ENCODE measurements at places on chromosomes 4 and X.

- DNase-seq: peak; percentile 16
These were observed 375.2 kb upstream of the CTSO start for GRCh38 chr4:156328882-156329281.

DNA sequence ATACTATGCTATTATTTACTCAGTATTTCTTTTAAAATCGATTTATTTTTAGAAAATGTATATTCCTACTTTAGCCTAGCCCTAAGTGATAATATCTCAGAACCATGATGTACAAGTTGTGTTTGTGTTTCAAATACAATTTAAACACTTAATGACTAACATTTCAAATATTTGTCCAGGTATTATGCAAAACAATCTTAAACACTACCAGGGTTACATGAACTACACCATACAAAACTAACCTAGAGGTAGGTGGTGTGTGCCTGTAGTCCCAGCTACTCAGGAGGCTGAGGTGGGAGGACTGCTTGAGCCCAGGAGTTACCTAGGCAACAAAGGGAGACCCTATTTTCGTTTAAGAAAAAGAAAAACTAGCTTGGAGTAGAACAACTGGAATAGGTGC lies 83.0 kb upstream of the TMEM33 start:
- no peak for DNase-seq

- no peak for DNase-seq
These were observed 76.0 kb downstream of the TEX13C start for GRCh38 chrX:125395626-125396025.

- peak; percentile 70 for DNase-seq
These were observed 83.9 kb downstream of the SNCA start for GRCh38 chr4:89752932-89753598.

GRCh38 chr4:533318-534100 lies 34.5 kb downstream of the PIGG start:
- DNase-seq: no peak

DNA sequence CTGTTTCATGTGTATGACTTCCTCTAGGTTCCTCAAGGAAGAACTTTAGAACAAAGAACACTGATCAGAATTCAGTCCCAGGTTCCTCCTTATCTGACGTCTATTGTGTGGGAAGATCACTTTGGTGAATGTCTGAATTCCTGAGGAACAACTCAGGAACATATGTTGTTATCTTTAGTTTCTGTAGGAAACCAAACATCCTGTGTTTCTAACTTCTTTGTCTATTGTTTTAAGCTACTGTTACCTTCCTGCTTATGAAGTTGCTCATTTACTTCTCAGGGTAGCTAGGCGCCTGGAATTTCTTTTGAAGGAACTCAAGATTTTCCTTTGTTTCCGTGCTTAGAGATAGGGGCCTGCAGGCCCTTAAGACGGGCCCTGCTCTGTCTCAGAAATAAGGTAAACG lies 46.2 kb downstream of the MAGEB5 start:
- DNase-seq: no peak

- DNase-seq: no peak
These were observed 227.3 kb downstream of the SOWAHB start for GRCh38 chr4:76670631-76671030.

DNA sequence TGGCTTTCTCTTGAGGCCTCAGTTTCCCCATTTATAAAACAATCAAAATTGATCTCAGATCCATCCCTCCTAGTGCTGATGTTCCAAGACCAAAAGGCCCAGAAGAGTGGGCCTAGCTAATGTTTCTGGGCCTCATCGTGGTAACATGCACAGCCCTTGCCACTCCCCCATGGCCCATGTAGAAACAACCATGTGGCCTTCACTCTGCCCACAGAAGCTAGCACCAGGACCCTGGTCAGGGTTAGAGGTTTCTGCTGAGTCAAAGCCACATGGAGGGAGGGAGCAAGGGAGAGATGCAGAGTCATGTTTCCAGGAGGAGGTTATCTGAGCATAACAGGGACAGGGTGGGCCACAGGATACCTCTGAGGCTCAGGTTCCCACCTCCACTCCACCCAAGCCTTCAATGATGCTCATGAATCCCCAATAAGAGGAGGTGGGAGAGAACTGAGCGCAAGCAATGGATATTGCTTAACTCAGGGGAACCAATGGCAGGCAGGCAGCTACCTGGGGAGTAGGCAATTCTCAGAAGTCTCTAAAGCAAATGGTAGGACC lies 16.9 kb downstream of the OTUD5 start:
- no peak for DNase-seq

DNA sequence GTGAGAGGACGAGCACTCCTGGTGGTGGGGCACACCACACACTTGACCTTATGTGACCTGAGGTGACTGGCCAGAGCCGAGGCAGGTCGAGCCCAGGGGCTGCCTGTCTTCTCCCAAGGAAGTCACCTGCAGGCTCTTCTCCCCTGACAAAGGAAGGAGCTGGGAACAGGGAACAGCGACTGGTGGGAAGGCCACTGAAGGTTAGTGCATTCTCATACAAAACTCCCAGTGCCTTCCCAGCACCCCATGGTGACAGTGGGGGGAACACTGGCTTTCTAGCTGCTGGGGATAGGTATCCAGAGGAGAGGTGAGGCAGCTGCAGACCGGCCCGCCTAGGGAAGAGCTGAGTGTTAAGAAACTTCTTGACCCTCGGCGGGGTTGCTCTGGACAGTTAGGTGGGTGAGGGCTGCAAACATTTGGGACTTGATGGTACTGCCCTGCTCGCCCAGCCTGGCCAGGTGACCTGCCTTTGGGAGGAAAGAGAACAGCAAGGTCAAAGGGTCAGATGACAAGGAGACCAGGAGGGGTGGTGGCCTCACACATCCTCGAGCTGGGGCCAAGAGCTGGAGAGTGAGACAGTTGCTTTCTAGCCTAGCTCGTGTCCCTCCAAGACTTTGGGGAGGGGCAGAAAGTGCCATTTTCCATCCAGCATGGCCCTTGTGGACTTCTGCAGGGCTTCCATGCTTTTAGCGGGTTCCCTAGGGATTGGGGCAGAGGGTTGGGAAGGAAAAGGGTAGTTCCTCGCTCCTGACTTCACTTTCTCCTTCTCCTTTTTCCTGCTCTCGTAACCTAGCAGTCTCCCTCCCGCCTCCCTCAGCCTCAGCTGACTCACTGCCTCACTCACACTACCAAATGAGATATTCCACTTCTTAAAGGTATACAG lies 2.7 kb downstream of the NALF2 start:
- DNase-seq: no peak

DNA sequence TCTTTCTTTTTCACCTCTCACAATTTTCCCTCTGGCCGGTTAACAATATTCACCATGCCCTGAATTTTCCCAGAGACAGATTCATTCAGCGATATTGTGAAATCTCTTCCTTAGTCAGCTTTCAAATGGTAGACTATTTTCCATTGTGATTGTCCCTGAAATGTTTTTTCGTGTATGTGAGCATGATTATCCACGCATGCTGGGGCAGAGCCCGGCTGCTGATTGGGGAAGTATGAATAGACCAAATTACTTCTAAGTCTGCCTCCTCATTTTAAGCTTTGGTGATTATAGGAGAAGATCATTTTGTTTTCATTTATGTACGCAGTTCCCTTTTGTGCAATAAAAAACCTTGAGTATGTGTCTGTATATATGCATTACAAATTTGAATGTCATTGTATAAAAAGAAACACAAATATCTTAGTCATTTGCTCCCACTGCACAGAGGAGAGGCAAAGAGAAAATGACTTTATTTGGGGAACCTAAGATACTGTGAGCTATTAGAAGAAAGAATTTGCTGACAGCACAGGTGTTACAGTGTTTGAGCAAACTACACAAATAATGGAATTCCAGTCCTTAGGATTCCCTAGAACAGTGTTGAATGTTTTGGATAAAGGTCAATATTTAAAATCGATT lies 11.3 kb downstream of the DTHD1 start:
- no peak for DNase-seq

DNA sequence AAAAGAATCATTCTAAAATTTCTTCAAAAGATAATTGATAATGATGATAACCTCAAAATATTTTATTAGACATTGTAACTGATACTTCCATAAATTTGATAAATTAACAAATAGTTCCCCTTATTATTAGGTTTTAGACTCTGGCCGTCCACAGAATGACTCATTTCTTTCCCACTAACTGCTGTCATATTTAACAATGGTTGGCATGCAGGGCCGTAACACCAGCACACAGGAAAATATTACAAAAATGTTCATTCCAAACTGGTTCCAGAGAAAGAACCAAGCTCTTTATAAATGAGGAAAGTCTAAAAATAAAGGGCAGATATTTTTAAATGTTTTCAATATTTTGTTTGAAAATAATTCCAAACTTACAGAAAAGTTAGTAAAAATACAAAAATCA lies 28.2 kb downstream of the WDFY3 start:
- no peak for DNase-seq

- DNase-seq: no peak
These were observed 25.7 kb downstream of the CPEB2 start for GRCh38 chr4:15027921-15028435.

GRCh38 chrX:40570346-40571093 lies 10.2 kb upstream of the ATP6AP2 start:
- no peak for DNase-seq

DNA sequence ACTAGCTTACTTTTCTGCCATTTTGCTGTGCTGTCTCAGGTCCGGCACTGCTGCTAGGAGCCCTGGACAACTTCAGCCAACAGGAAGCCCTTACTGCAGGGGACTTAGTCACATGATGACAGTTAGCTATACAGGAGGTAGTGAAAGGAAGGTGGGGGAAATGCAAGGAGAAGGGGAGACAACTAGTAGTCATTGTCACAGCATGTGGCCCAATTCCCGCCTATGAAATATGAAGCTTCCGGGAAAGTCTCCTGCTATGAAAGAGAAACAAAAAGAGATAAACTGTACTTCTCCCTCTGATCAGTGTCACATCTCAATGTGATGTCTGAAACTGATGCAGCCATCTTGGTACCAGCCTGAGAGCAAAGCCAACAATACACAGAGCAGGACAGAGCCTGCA lies 71.6 kb downstream of the AMELX start:
- no peak for DNase-seq

DNA sequence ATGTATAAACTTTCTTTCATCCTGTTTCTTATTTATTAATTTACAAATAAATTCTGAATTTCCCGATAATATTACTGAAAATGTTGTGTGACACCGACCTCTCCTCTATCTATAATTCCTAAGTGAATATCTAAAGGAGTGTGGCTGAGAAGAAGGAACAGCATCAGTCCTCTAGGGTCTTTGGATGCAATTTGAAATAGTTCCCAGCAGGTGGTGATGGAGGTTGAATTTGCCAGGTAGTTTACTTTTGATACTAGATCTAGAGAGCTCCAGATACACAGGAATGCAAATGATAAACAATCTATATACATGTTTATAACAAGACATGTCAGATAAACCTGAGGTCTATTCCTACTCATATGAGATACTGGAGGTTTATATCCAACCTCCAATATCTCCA lies 305.4 kb downstream of the PCDH18 start:
- peak; percentile 44 for DNase-seq

GRCh38 chrX:42495139-42495538 lies 282.8 kb downstream of the PPP1R2C start:
- no peak for DNase-seq

DNA sequence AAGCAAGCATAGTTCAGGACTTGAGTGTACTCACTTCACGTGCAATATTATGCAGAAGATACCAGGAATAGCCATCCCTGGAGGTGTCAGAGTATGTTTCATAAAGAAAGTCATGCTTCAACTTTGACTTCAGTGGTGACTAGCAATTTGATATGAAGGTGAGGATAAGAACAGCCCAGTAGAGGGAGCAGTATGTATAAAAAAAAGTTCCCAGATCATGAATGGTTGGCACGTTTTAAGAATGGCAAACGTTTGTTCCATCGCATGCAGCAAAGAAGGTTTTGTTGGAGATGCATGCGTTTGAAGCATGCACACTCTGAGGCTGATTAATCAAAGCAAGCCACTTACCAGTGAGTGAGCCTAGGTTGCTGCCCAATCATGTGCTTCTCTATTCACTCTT lies 33.5 kb upstream of the SLITRK4 start:
- peak; percentile 9 for DNase-seq

DNA sequence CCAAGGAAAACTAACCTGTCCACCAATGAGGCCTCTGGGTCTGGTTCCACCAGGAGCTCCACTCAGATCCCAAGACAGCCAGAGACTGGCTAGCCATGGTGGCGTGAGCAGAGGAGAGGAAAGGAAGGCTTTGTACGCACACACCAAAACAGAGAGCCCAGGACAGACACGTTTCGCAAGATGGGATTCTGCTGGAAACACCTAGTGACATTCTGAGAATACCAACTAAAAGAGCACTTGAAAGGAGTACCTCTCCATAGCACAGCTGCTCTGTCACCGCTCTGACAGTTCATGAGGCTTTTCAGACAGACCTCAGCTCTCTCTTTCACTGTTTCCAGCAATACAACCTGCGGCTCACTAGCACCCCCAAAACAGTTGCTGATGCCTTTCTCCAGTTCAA lies 105.0 kb downstream of the SH3KBP1 start:
- DNase-seq: no peak

- DNase-seq: no peak
These were observed 200.7 kb downstream of the CRLF2 start for GRCh38 chrX:1011691-1012283.

- no peak for DNase-seq
These were observed 19.0 kb downstream of the SMS start for GRCh38 chrX:21959362-21960051.

GRCh38 chr4:90099812-90100211 lies 27.4 kb upstream of the CCSER1 start:
- peak; percentile 63 for DNase-seq

DNA sequence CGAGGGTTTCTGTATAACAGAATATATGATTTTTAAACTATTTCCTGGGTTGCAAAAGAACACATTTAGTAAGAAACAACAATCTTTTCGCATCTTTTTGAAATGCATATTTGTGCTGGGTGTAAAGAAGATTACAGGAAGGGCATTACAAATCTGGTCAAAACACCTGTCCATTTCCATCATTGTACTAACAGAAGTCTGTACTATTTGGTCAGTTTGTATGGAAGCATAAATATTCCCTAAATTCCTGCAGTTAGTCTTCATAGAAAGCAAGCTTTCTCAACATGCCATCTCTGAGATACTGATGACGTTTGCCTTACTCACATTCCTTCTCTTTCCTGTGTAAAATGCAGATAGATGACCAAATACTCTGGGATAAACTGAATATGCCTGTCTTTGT lies 203.3 kb downstream of the NWD2 start:
- DNase-seq: no peak

DNA sequence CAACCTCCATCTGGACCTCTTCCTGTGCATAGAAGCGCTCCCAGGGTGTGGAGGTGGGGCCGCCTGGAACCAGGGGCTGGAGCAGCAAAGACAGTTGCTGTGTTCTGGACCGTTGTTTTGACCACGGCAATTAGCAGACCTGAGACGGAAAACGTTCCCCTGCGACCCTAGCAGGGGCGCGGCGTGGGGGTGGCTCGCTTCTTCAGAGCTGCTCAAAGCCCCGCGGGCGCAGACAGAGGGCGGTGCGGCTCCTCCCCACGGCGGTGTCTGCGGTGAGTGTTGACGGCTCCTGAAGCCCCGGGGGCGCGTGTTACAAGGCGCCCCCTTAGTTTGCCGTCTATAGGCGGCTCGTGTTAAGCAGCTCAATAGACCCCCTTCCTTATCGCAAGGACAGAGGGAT lies 79.2 kb downstream of the TRIML1 start:
- DNase-seq: no peak

Data from H4 (cell line).